Brain pericyte (primary cell): ENCODE measurements at places on chromosomes 4 and X.
A peak's percentile ranks its signal among the peaks of the same experiment; 100 is the strongest.

DNA sequence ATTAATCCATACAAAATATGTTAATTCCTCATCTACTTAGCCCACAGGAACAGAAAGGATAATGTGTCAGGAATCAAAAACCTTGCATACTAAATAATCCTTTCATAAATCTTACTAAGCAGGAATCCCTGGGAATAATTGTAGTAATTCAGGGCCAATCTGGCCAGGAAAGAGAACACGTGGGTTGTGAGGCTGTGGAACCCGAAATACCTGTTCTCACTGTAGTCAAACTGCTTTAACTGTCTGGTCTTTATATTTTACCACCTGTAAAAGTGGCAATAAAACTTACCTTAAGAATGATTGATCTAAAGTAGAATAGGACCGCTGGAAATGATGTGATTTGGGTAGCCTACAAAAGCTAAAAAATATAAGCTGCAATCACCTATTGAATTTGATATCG, 1620.9 kb downstream of the STIM2 start:
- DNase-seq, result no peak

GRCh38 chr4:40848251-40848650, 98.5 kb downstream of the NSUN7 start:
- no peak for DNase-seq

GRCh38 chr4:76385974-76386373, 35.0 kb downstream of the CCDC158 start:
- no peak for DNase-seq

GRCh38 chrX:140822184-140822583, 112.6 kb downstream of the LINC00632 start:
- no peak for DNase-seq

- no peak for DNase-seq
Measured at GRCh38 chr4:129167640-129168260, 71.8 kb downstream of the C4orf33 start.

DNA sequence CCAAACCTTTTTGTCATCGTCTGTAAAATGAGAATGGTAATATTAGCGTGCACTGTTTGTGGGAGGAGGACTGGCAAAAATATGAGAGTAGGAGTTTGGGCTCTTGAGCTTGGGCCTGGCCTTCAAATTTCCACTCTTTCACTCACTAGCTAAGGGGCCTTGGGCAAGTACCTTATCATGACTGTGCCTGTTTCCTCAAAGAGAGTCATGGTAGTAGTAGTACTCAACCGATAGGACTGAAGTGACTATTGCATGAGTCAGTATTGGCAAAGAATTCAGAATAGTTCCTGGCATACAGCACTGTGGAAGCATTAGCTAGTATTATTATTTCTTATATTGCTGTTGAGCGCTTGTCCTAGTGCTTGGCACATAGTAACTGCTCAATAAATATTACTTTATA, 16.0 kb upstream of the RBM3 start:
- no peak for DNase-seq

DNA sequence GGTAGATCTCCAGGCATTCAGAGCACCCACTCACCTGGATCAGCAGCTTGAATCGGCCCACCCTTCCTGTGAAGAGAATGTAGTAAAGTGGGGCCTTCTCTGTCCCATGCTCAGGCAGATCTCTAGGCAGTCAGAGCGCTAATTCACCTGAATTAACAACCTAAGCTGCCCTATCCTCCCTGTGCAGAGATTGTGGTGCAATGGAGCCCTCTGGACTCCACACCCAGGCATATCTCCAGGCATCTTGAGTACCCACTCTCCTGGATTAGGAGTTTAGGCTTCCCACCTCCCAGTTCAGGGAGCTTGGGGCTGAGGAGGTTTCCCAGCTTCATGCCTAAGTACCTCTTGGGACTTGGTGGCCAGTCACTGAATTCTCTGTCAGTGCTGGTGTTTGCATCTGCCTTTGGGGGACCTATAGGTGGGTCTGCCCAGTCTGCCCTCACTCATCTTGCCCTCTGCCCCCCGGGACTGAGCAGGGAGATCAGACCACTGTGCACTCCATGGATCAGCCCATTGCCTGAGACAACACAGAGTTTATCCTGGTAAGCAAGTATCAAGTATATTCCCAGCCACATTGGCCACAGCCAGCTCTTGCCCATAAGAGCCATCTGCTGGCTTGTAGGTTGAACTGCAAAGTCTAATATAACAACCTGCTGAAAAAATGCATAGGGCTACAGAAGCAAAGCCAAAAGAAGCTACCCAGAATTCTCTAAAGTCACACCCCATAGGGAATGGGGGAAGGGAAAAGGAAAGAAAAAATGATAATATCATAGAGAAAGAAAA, 372.9 kb downstream of the KLHL13 start:
- DNase-seq, result no peak

DNA sequence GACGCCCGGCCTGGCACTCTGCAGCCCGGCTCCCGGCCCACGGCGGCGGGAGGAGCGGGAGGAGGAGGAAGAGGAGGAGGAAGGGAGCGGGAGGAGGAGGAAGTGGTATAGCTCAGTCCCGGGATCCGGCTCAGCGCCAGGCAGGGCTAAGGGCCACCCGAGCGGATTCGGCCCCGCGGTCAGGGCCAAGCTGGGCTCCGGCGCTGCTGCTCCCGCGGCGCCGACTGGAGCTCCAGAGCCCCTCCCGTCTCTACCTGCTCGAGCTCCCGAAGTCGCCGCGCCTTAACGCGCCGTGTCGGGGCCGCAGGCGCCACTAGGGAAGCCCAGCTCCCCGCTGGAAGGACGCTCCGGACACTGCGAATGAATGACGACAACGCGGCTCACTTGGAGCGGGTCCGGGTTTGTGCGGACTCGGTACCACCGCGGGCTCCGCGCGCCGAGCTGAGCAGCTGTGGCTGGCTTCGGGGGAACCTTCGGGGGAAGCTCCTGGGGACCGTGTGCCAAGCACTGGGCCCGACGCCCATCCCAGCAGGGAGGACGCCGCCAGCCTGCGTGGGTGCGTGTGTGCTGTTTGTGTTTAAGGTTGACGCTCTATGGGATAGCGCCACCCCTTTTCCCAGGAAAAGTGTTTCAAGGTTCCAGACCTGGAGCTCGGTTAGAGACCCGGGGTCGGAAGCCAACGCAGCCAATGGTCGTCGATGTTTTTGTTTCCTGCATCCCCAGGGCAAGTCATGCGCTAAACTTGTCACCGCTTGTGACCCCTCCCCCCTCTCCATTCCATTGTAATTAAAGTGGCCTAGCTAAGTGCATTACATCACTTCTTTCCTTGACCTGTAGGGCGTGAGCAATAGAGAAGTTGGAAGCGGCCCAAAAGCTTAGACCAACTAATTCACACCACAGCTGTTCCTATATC, at the start of gene TBC1D9:
TSS of gene TBC1D9 (minus strand) at position 67 of the 913 bp plus-strand sequence. CDS start 340 bp downstream, outside the sequence.
- DNase-seq, result no peak

- no peak for DNase-seq
Measured at GRCh38 chr4:37951461-37952352, 8.5 kb upstream of the PTTG2 start.

DNA sequence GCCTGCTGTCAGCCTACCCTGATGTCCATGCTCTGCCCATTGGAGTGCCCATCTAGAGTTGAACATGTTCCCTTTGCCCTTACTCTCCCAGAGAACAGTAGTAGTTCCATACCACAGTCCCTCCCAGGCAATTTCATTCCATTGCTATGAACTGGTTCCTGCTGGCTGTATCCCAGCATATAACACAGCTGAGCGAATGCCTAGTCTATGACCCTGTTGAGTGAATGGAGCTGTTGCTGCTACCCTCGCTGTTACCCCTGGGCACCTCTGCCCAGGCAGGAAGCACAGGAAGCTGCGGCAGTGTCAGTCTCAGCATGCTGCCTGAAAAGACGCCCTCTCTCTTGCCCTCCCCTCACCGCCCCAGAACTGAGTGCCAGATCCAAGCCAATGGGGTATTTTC, 73.3 kb downstream of the SOX3 start:
- DNase-seq, result no peak

GRCh38 chrX:74371425-74372222, 49.7 kb upstream of the SLC16A2 start:
- DNase-seq, result no peak

DNA sequence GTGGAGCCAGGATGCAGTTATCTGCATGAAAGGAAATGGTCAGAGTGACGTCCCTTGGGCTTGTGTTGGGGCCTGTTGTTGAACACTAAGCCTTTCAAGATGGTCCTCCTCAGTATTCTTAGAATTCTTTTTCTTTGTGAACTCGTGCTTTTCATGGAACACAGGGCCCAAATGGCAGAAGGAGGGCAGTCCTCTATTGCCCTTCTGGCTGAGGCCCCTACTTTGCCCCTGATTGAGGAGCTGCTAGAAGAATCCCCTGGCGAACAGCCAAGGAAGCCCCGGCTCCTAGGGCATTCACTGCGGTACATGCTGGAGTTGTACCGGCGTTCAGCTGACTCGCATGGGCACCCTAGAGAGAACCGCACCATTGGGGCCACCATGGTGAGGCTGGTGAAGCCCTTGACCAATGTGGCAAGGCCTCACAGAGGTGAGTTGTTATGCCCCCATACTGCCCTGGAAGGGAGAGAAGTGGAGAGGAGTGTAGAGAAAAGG, at the start of gene BMP15:
TSS of gene BMP15 (plus strand) at position 51 of the 492 bp plus-strand sequence. CDS start at position 100, 49 bp downstream.
- no peak for DNase-seq

DNA sequence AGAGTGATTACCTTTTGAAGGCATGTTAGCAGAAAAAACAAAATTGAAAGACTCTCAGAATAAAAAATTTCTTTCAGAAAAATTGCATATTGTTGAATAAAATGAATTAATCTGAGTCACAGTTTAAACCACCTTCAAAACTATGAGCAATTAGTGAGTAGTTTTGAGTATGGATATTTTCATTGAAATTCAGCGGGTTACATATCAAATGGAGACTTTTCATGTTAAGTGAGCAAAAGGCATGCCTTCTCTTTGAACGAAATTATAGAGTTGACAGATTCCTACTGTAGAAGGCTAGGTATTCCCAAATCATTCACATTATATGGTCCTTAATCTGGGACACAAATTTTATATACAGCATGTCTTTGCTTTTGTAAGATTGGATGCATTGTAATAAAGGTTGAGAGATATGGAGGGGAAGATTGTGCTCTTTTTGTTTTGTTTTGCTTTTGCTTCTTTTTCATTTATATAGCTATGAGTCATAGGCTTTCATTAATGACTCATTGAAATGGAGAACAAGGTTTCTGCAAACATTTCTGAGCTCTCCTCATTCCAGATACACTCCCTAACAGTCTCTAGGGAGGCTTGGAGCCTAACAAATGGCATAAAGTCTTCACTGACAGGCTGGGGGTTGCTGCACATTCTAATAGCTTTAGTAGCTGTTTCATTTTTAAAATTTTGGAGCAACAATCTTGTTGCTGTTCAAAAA, 21.6 kb downstream of the PCDH18 start:
- peak; percentile 78 for DNase-seq

GRCh38 chr4:94758141-94758699, 465 bp downstream of the BMPR1B start:
- DNase-seq, result no peak

GRCh38 chrX:115968436-115969252, 201.9 kb upstream of the AGTR2 start:
- no peak for DNase-seq
